ENCODE measurements at places on chromosomes 12 and 14. TPM values are rescaled to one million over a fixed set of nuclear protein-coding genes. Genes with fewer than 3 reads are reported as not detected.

Gene KCNC2
- not detected for total RNA-seq

Gene POTEM
- total RNA-seq = not detected

Gene PLEK2
- total RNA-seq = not detected

Gene B4GALNT3
- 0.54 TPM for total RNA-seq

Gene DIO2
- 18.9 TPM for total RNA-seq

Gene RNF212B
- not detected for total RNA-seq

DNA sequence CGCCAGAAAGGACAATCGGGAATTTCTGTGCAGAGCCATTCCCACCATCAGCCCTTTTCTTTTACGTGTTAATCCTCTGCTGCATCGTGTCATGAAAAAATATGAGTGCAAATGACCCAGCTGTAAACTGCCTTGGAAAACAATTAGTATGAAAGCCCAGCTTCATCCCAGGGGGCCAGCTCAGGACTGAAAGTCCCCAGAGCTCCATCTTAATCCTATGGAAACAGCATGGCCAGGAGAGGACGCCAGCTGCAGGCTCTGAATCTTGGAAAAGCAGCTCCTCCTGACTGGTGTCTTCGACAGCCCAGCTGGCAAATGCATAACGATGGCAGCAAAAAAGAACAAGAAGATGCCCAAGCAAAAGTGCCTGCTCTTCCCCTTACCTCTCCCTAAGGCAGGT lies 191.5 kb downstream of the NTF3 start:
- ATAC-seq = no peak

DNA sequence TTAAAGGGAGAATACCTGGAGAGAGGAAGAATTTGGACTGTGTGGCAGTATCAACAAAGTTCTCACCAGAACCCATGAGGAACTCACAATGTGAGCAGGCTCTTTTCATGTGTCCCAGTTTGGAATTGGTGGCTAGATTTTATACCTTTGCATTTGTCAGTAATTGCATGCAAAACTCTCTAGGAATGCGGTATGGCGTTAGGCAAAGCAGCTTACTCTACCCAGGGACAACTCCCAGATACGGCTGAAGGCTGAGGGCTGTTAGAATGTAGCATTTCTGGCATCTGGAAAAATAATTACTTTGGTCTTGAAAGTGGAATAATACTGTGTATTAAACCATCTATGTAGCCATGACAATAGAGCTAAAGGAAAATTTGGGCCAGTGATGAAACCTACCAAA lies 635.5 kb downstream of the SLC16A7 start:
- ATAC-seq = no peak

- ATAC-seq = no peak
Measured at GRCh38 chr12:39047539-39048262, 142.3 kb upstream of the CPNE8 start.

GRCh38 chr12:93573552-93574223 lies 1.2 kb downstream of the SOCS2 start:
- no peak for ATAC-seq

- no peak for ATAC-seq
Measured at GRCh38 chr14:90551070-90551704, 154.4 kb downstream of the CALM1 start.

Measured in gastroesophageal sphincter (tissue), 4 donors.